WTC11 (cell line): ENCODE measurements at places on chromosomes 7 and 10.

- no peak for DNase-seq
Measured at GRCh38 chr10:8035641-8036470, 18.6 kb upstream of the GATA3 start.

GRCh38 chr7:128920913-128921582, 10.5 kb upstream of the KCP start:
- no peak for DNase-seq

DNA sequence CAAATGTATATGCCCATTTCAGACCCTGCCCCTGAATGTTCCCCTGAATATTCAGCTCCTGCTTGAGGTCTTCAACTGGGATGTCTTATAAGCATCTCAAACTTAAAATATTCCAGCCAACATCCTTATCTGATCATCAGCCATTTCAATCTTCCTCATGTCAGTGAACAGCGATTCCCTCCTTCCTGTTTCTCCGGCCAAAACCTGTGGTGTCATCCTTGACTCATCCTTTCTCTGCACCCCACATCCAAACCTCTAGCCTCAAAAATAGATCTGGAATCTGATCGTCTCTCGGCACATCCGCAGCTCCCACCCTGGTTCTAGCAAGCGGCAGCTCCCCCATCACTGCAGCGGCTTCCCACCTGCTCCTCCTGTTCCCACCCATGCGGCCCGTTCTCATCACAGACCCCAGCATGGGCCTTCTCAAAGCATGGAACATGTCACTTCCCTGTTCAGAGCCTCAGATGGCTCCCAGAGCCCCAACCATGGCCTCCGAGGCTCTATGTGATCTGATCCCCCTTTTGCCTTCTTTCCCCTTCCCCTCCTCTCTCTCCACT, 165.7 kb downstream of the HECW1 start:
- DNase-seq, result no peak

- peak; percentile 74 for DNase-seq
Measured at GRCh38 chr7:88759230-88760135, at the start of gene ZNF804B. Gene ZNF804B, plus strand, starts transcription at chr7:88759700. Its CDS starts 277 bp downstream, at chr7:88759977.
